ENCODE measurements at places on chromosomes 11 and 22.

- DNase-seq: no peak
Measured at GRCh38 chr11:29166306-29166705, 850.5 kb downstream of the KCNA4 start.

- DNase-seq: no peak
Measured at GRCh38 chr22:39871008-39871798, 22.4 kb downstream of the ENTHD1 start.

- DNase-seq: no peak
Measured at GRCh38 chr11:1922481-1923081, 3.1 kb downstream of the TNNT3 start.

DNA sequence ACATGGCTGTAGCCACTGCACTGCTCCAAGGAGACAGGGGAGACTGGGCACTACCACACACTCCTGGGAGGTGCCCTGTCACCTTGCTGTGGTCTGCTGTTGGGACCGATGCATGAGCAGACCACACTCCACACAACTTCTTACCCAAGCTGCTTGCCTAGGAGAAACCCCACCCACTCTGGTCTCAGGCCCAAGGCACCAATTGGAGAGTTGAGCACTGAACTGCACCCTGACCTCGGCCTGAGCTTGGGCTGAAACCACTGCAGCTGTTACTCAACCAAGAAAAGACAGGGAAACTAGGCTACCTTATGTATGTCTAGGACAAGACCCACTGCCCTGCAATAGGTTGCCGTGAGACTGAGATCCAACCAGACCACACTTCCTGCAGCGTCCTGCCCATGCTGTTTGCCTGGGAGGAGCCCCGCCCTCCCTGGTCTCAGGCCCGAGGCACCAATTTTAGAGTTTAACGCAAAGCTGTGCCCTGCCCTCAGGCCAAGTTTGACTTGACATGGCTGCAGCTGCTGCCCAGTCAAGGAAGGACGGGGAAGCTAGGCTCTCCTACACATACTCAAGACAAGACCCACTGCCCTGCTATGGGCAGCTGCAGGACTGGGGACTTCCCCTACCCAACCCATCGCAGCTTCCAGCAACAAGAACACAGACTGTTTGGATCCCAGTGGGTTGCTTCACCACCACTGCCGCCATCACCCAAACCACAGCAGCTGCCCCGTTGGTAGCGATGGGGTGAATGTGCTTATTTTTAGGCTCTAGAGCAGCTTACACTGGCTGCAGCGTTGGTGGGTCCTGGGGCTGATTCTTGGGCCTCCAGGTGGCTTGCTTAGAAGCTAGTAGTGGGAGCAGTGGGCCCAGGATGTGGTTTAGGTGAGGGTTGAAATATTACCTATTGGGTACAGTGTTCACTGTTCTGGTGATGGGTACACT is 66.8 kb downstream of the BRD1 start:
- peak; percentile 83 for DNase-seq

- no peak for DNase-seq
Measured at GRCh38 chr22:21762712-21763581, 27.4 kb upstream of the YPEL1 start.

DNA sequence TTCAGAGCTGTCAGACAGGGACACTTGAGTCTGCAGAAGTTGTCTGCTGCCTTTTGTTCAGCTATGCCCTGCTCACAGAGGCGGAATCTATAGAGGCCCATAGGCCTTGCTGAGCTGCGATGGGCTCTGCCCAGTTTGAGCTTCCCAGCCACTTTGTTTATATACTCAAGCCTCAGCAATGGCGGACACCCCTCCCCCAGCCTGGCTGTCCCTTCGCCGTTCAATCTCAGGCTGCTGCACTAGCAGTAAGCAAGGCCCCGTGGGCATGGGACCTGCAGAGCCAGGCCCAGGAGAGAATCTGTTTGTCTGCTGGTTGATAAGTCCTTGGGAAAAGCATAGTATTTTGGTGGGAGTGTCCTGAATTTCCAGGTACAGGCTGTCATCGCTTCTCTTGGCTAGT is 23.6 kb upstream of the OR6M1 start:
- no peak for DNase-seq

GRCh38 chr22:49807780-49808708 is 19.6 kb downstream of the BRD1 start:
- DNase-seq: no peak

- no peak for DNase-seq
Measured at GRCh38 chr11:58574881-58575280, 775 bp downstream of the LPXN start.

DNA sequence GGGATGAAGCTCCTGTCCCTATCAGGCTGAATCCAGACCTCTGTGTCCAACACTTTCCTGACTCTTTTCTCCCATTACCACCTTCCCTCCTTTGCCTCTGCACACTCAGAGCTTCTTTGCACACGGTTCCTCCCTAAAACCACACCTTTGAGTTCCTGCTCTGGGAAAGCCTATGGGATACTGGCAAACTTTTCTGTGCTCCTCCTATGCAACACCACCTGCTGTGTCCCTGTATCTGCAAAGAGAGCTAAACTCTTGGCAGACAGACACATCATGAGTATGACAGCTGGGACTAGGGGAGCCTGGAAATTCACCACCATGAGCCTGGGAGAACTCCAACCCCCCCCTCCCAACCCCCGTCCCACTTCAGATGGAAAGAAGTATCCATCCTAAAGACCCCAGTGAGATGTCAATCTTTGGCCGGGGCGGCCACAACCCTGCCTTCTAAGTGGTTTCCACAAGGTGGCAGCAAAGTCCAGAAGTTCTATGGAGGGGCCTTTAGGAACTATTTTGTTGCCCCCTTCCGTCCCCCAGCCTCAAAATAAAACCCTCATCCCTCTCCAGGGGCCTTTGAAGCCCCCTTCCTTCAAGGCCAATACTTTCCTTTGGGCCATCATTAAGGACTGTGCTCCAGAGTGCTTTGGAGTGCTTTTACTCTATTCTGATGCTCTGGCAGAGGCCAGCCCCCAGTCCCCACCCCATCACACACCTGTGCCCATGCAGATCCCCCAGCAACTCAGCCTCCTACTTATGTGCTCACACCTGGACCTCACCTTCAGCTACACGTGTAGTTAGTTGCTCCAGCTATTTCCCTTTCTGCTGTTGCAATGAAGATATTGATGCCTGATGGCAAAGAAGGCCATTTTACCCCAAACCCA is 19.4 kb downstream of the HTR3A start:
- DNase-seq: peak; percentile 28

GRCh38 chr11:126416542-126417090 is 61.1 kb downstream of the ST3GAL4 start:
- no peak for DNase-seq

DNA sequence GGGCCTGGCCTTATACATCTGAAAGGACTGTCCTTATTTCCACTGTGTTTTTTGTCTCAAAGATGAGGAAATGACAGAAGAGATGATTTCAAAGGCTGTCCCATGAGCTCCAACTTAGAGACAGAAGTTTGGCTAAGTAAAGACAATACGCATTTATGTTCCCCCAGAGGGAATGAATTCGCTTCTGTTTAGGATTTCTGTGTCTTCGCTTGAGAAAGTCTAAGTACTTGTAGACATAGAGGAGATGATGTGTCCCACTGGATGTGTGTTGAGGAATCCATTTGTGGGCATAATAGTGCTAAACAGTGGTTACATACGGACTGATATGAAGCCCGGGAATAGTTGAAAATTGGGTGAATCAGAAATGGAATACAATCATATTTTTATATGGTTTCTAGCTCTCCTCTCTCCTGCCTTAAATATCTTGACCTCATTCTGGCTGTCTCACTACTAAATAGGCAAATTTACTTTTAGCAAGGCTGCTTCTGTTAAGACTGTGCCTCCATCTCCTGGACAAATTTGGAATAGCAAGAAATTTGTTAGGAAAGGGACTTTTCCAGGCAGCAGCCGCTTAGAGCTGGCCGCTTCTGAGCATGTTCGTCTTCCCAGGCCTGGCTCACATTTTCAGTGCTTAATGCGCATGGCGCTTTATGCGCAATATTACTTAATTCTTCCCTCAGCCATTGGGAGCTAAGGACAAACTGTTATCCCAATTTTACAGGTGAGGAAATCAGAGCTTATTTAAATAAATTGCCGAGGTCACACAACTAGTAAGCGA is 1.9 kb upstream of the PEX26 start:
- DNase-seq: peak; percentile 57

DNA sequence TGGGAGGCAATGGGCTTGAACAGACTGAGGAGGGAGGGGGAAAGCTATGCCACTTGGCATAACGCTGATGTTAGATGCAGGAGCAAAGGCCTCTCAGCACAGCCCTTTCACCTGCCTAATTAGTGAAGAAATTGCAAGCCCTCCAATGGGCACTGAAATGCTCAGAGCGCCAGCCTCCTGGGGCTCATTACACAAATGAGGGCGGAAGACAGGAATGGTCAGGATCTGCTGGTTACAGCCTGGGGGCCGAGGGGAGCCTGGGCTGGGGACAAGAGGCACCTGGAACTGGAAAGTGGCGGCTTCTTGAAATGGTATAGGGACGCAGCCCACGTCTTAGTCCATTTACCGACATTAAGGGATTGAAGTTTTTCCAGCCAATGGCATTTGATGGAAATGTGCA is 50.2 kb upstream of the PLET1 start:
- DNase-seq: no peak

DNA sequence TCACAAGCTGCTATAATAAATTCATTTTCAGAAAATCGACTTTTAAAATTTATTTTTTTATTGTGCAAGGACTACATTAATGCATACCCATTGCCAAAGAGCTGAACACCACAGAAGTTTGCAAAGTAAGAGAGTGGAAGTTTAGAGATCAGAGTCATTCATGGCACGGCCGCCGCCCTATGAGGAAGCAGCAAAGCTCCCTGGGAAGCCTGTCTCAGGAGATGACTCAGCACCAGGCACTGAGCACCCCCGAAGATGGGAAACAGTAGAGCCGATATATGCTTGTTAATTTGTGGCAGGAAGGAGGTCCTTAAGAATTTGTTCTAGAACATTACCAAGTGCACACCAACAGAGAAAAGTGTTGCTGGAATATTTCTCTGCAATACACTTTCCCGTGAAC is 693.7 kb downstream of the OPCML start:
- DNase-seq: peak; percentile 7
